CD4-positive, alpha-beta T cell (primary cell): ENCODE measurements at places on chromosomes 13 and 19.

DNA sequence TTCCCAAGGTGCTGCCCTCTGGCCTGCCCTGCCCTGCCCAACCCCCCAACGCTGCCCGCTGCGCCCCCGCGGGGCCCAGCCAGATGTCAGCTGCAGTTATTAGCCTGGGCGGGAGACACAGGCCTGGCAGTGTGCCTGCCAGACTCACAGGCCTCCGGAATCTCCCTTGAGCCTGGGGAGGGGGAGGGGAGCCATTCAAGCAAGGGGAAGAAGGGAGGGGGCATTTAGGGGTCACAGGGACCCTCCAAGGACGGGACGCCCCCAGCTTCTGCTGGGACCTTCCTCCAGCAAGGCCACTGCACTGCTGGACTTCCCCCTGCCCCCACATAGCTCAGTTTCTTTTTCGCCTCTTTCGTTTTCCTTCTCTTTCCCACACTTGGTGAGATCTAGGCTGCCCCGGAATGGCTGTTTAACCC is 2.6 kb upstream of the JUNB start:
- no peak for DNase-seq
- H3K4me3 ChIP-seq: peak overlapping the region; percentile 49
- peaks cover 68% of the 10 kb centered on the region for H3K4me1 ChIP-seq
- peaks cover 5% of the 10 kb centered on the region for H3K36me3 ChIP-seq
- H3K27ac ChIP-seq: peak overlapping the region; percentile 88

DNA sequence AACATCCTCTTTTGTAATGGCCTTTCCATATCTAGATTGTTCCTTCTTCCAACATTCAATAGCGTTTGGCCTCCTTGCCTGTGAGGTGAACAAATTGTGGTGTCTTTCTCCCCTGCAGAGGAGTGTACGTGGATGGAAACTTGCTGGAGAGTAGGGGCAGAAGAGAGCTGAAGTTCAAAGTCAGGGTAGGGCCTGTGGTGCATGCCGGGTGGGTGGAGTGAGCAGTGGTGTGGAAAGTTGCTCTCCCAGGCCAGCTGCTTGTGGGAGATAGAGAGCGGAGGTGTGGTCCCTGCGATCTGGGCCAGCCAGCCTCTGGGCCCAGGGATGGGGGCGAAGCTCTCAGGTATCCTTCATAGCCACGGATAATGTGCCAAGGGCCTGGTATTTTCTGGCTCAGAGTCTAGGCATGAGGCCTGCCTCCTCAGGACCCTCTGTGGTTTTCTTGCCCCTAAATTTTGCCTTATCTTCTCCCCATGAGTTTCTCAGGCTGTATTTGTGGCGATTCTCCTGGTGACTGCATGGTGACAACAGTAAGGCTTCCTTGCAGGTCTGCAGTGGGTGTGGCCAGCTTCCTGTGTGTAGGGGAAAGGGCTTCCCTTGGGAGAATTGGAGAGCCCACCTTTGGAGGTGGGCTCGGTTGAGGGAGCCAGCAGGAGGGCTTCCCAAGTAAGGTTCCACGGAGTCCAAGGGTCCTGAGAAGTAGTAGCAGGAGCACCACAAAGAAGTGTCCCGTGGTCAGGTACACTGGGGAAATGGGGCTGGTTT is 6.7 kb downstream of the RGCC start:
- H3K4me1 ChIP-seq: peaks cover 78% of the 10 kb centered on the region
- DNase-seq: peak; percentile 29
- peak overlapping the region; percentile 93 for H3K27ac ChIP-seq
- H3K36me3 ChIP-seq: peaks cover 83% of the 10 kb centered on the region
- no peaks in the 10 kb centered on the region for H3K27me3 ChIP-seq

DNA sequence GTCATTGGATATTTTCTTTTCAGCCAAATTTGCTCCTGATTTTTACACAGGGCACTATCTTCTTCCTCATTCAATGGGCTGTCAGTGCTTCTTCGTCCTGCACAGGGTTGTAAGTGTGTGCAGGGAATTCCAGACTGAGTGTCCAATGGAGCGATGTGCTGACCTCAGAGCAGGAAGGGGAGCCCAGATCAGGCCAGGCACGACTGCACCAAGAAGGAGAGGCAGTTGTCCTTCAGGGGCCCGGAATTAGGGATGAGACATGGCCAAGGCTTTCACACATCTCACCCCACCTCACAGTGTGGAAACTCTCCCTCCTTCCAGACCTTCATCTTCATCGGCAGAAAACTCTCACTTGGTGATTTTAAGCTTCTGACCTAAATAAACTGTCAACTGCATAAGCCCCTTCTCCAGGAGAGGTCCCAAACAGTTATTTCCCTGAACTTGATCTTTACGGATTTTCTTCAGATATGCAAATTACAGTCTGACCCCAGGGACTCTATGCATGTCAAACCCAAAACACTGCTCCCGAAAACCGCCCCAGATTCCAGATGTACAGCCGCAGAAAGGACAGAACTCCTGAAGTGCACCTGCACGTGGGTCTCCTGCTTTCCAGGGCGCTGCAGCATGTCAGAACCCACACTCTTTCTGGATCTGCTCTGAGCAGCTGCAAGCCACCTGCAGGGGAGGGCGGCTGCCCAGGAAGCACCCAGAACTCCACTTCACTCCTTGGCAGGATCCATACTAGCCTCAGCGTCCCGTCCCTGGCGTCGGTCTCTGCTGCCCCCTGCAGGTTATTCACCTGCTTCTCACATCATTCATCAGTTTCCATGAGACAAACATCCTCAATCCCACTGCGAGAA is 625 bp upstream of the ZNF20 start:
- peaks cover 11% of the 10 kb centered on the region for H3K36me3 ChIP-seq
- peak; percentile 82 for DNase-seq
- H3K27ac ChIP-seq: no peak overlapping the region
- peaks cover 36% of the 10 kb centered on the region for H3K4me1 ChIP-seq
- peak overlapping the region; percentile 97 for H3K4me3 ChIP-seq
- no peaks in the 10 kb centered on the region for H3K27me3 ChIP-seq

DNA sequence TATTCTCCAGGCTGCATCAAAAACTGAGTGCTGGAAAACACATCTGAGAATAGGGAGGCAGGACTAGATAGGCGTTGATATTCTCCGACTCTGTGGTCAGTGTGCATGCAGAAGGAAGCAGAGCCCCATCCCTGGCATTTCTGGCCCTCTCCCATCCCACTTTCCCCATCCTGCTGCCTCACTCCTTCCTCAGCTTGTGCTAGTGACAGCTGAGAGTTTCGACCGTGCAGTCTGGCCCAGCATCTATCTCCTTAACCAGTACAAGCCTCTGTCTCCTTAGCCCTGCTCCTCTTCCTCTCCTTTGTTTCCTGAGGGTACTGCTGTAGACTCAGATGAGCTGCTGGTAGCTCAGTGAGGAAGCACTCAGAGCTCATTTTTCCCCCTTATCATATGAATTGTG is 163.2 kb downstream of the SUCLA2 start:
- H3K4me3 ChIP-seq: no peak overlapping the region
- DNase-seq: no peak
- H3K36me3 ChIP-seq: no peaks in the 10 kb centered on the region
- H3K27ac ChIP-seq: no peak overlapping the region

- peaks cover 18% of the 10 kb centered on the region for H3K36me3 ChIP-seq
- no peaks in the 10 kb centered on the region for H3K27me3 ChIP-seq
- peak; percentile 4 for DNase-seq
- peak overlapping the region; percentile 89 for H3K4me3 ChIP-seq
- peak overlapping the region; percentile 66 for H3K27ac ChIP-seq
Measured at GRCh38 chr13:30618186-30618929, 638 bp downstream of the USPL1 start.

DNA sequence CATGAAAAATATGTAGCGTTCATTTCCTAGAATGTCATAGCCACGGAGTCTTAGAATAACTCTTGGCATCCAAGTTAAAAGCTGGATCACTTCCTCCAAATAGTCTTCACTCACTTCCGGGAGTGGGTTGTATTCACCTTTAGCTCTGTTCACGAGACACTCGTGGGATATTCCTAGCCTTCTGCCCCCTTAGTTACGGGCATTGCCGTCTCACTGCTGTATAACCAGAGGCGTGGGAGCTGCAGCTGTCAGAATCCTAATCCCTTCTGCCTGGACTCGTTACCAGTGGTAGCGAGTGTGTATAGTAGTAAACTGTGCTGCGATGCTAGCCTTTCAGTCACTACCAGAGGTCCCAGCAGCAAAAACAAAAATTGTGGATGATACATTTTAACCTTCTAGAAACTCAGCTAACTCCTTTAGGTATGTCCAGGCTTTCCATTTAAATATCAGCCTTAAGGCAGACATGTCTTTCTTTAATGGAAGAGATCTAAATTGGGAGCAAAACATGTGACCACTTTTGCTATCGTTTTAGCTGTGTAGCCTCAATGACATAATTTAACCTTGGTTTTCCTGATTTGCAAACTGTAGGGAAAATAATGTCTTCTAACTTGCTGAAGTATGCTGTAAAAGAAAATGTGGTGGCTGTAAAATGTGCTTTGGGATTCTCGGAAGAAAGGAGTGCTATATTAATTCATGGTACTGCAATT is 34.1 kb downstream of the ERCC5 start:
- no peaks in the 10 kb centered on the region for H3K4me1 ChIP-seq
- H3K36me3 ChIP-seq: peaks cover 29% of the 10 kb centered on the region
- no peak for DNase-seq
- no peak overlapping the region for H3K4me3 ChIP-seq

DNA sequence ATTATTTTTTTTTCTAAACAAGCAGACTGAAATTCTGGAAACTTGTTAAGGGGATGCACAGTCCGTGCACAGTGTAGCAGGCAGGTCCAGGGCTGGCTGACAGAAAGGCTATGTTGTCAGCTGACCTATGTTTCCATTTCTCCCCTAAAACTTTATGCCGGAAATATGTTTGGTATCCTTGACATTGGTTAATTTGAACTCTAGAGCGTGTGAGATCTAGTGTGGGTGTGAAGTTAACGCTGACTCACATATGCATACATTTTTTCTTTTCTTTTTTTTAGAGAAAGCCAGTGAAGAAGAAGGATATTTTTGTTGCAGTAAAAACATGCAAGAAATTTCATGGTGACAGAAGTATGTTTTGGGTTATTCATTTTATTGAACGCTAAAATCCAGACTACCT is 76.6 kb downstream of the B3GLCT start:
- no peaks in the 10 kb centered on the region for H3K27me3 ChIP-seq
- H3K27ac ChIP-seq: no peak overlapping the region
- H3K36me3 ChIP-seq: peaks cover 7% of the 10 kb centered on the region
- H3K4me1 ChIP-seq: no peaks in the 10 kb centered on the region
- H3K4me3 ChIP-seq: no peak overlapping the region

DNA sequence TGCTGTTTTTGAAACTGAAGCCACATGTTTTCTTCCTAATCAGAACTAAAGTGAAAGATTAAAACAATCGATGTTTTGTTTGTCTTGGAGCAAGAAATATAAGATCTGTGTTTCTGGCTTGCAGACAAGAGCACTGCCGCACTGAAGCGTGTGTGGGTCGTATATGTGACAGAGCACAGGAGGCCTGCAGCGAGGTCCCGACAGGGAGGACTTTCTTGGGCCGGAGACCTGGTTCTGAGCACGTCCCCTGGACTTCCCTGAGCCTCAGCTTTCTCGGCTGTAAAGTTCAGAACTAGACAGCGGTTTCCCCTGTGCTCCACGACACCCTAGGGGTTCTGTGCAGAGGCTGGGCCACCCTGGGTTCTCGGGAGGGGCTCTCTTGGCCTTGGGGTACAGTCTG is 60.5 kb downstream of the GADD45B start:
- H3K27ac ChIP-seq: no peak overlapping the region
- H3K4me1 ChIP-seq: peaks cover 14% of the 10 kb centered on the region
- H3K4me3 ChIP-seq: no peak overlapping the region
- H3K36me3 ChIP-seq: no peaks in the 10 kb centered on the region
- DNase-seq: no peak

- no peak overlapping the region for H3K27ac ChIP-seq
- H3K36me3 ChIP-seq: no peaks in the 10 kb centered on the region
- H3K27me3 ChIP-seq: no peaks in the 10 kb centered on the region
- H3K4me3 ChIP-seq: no peak overlapping the region
- DNase-seq: no peak
Measured at GRCh38 chr13:50464349-50465251, 378.9 kb downstream of the DLEU7 start.

DNA sequence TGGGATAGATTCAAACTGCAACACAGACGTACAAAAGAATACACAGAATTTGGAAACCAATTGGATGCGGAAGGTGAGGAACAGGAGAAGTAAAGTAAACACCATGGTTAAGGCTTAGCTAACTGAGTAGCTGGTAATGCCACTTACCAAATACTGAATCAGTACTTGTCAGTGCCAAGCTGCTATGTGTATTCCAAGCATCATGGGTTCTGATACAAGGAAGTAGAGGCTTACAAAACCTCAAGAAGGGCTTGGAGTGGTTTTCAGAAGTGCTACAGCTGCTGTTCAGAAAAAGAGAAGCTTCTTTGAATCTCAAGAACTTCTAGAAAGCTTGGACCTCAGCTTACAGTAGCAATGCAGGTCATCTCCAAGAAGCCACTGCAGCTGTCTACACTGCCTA is 35.9 kb upstream of the DCT start:
- no peaks in the 10 kb centered on the region for H3K36me3 ChIP-seq
- no peak for DNase-seq
- H3K27me3 ChIP-seq: peaks cover 2% of the 10 kb centered on the region
- no peaks in the 10 kb centered on the region for H3K4me1 ChIP-seq
- no peak overlapping the region for H3K4me3 ChIP-seq

DNA sequence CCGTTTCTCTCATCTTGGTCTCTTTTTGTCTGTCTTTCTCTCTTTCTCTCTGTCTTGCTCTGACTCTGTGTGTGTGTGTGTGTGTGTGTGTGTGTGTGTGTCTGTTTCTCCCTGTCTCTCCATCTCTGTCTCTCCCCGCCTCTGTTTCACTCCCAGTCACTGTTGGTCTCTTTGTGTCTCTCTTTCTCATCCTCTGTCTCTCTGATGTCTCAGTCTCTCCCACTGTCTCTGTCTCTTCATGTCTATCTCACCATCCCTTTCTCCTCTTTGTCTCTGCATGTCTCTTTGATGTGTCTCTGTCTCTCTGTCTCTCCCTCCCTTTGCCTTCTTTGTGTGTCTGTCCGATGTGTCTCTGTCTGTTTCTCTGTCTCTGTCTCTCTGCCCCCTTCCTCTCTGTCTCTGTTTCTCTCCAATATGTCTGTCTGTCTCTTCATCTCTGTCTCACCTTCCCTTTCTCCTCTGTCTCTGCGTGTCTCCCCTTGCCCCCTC is 2.5 kb downstream of the NFIC start:
- H3K27me3 ChIP-seq: no peaks in the 10 kb centered on the region
- no peak overlapping the region for H3K4me3 ChIP-seq
- H3K36me3 ChIP-seq: no peaks in the 10 kb centered on the region
- DNase-seq: no peak

- no peaks in the 10 kb centered on the region for H3K4me1 ChIP-seq
- no peak overlapping the region for H3K4me3 ChIP-seq
- no peaks in the 10 kb centered on the region for H3K36me3 ChIP-seq
Measured at GRCh38 chr13:42707048-42707447, 74.3 kb upstream of the FAM216B start.
